ENCODE measurements at places on chromosomes 6 and 20. TPM values are rescaled to one million over a fixed set of nuclear protein-coding genes. Genes with fewer than 3 reads are reported as not detected.

Gene MMP24
- total RNA-seq, result 0.98 TPM

Gene PRR18
- 3.6 TPM for total RNA-seq

Gene EMILIN3
- not detected for total RNA-seq

Gene VPS16
- total RNA-seq, result 18.8 TPM

Gene BPIFB2
- not detected for total RNA-seq

Gene GFRAL
- total RNA-seq, result not detected

Gene OR2J3
- total RNA-seq, result not detected

Gene GABBR1
- total RNA-seq, result 3.2 TPM

Gene PCMTD2
- 39.7 TPM for total RNA-seq

Gene VSTM2L
- 0.75 TPM for total RNA-seq

DNA sequence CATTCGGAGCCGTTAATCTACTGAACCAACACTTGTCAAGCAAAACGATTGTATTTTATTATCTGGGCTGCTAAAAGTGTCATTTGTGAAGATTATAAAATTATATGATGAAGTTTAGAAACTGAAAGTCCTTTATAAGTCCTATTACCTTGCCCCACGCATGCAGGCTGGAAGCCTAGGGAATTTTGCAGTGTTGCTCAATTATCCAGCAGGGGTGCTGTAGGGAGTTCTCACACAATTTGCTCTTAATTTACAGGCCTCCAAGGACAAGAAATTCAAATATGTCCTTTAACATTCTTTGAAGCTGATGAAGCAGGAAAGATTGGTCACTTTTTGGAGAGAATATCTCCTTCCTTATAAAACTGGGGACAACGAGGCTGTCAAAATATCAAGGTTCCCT, 368.9 kb downstream of the LMBRD1 start:
- H3K36me3 ChIP-seq, result no peaks in the 10 kb centered on the region
- H3K4me1 ChIP-seq, result no peaks in the 10 kb centered on the region
- DNase-seq, result no peak

DNA sequence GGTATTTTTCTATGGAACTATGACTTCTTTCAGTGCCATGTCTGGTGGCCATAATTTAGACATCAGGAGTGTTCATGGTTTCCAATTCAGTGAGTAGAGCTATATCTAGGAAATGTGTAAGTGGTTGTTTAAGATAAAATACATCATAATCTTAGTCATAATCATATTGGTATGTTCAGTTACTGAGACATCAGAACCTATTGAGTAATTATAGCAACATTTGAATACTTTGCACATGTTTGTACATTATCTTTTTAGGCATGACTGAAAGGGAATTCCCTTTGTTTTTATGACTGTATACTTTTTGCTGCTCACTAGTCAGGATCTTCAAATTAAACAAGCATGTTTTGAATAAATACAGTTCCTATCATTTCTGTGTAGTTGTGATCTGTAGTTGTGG, 64.0 kb downstream of the STXBP5 start:
- H3K36me3 ChIP-seq, result no peaks in the 10 kb centered on the region
- no peak overlapping the region for H3K4me3 ChIP-seq
- no peaks in the 10 kb centered on the region for H3K27me3 ChIP-seq

DNA sequence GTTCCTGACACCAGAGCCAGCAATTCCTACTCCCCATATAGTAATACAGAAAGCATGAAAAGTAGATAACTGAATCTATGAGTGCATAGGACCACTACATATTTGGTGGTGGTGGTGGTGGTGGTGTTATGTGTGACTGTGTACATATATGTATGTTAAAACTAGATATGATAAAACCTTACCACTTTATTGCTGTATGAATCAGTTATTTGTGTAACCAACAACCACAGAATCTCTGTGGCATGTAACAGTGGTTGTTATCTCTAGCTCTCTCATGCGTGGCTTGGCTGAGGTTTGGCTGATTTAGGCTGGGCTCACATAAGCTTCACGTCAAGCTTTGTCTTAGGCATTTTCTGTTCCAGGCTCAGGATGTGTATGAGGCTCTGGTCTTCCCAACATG, 55.7 kb downstream of the PLCB1 start:
- H3K27ac ChIP-seq, result no peak overlapping the region
- H3K4me1 ChIP-seq, result no peaks in the 10 kb centered on the region
- no peak for DNase-seq

GRCh38 chr20:33871362-33871761, 60.2 kb downstream of the CHMP4B start:
- H3K4me1 ChIP-seq, result no peaks in the 10 kb centered on the region
- no peaks in the 10 kb centered on the region for H3K36me3 ChIP-seq
- H3K27ac ChIP-seq, result no peak overlapping the region
- DNase-seq, result no peak

- DNase-seq, result no peak
- peak overlapping the region; percentile 90 for H3K27ac ChIP-seq
- peak overlapping the region; percentile 55 for H3K4me3 ChIP-seq
- H3K4me1 ChIP-seq, result no peaks in the 10 kb centered on the region
Observed at GRCh38 chr6:21596949-21597682, 3.6 kb downstream of the SOX4 start.

- no peaks in the 10 kb centered on the region for H3K27me3 ChIP-seq
- no peak for DNase-seq
- H3K4me3 ChIP-seq, result no peak overlapping the region
- H3K27ac ChIP-seq, result no peak overlapping the region
Observed at GRCh38 chr20:43188234-43188653, 1.5 kb downstream of the PTPRT start.

- H3K27me3 ChIP-seq, result no peaks in the 10 kb centered on the region
- H3K36me3 ChIP-seq, result no peaks in the 10 kb centered on the region
- peak; percentile 77 for DNase-seq
- H3K4me3 ChIP-seq, result no peak overlapping the region
Observed at GRCh38 chr20:23235173-23236027, 115.2 kb upstream of the NXT1 start.

DNA sequence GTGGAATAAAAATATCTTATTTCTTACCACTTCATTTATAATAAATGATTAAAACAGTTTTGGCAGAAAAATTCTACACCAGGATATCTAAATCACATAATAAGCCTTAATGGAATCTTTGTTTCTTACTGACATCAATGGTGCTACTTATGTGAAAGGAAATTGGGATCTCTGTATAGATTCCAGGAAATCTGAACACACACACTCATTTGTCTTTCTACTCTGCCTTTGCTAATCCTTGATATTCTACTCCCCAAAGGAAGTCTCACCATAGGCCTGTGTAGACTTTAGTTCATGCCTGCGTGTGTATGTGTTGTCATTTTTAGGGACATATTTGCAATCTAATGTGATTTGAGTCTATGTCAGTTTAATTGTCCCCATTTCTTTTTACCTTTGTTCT, 7.9 kb downstream of the ADGRB3 start:
- no peak for DNase-seq
- H3K27me3 ChIP-seq, result no peaks in the 10 kb centered on the region
- no peaks in the 10 kb centered on the region for H3K4me1 ChIP-seq
- no peak overlapping the region for H3K27ac ChIP-seq

GRCh38 chr6:87670707-87671106, 31.3 kb downstream of the AKIRIN2 start:
- no peak for DNase-seq
- no peaks in the 10 kb centered on the region for H3K36me3 ChIP-seq
- H3K4me1 ChIP-seq, result no peaks in the 10 kb centered on the region
- H3K4me3 ChIP-seq, result no peak overlapping the region

- H3K36me3 ChIP-seq, result no peaks in the 10 kb centered on the region
- H3K27ac ChIP-seq, result no peak overlapping the region
- no peak for DNase-seq
- no peaks in the 10 kb centered on the region for H3K4me1 ChIP-seq
Observed at GRCh38 chr6:113140721-113141120, 716.4 kb upstream of the MARCKS start.

DNA sequence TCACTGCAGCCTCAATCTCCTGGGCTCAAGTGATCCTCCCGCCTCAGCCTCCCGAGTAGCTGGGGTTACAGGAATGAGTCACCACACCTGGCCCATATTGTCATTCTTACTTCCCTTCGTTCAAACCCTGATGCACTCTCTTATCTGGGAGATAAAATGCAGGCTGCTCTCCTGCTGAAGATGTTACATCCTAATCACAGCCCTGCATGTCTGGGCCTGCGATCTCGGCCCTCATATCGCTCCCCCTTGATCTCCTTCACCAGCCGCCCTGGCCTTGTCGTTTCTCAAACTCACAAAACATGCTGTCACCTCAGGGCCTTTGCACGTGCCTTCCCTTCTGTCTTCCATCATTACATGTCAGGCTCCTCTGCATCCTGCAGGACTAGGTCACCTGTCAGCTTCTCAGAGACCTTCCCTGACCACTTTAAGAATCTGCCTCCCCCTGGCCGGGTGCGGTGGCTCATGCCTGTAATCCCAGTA, 8.8 kb upstream of the C20orf203 start:
- no peak overlapping the region for H3K4me3 ChIP-seq
- H3K4me1 ChIP-seq, result peaks cover 14% of the 10 kb centered on the region
- H3K27me3 ChIP-seq, result no peaks in the 10 kb centered on the region
- no peak for DNase-seq
- no peaks in the 10 kb centered on the region for H3K36me3 ChIP-seq

- H3K4me3 ChIP-seq, result no peak overlapping the region
- H3K4me1 ChIP-seq, result no peaks in the 10 kb centered on the region
- no peak overlapping the region for H3K27ac ChIP-seq
- no peak for DNase-seq
Observed at GRCh38 chr6:44049163-44049988, 77.9 kb downstream of the MRPL14 start.

GRCh38 chr6:150470131-150470530, 101.3 kb downstream of the IYD start:
- DNase-seq, result no peak
- H3K36me3 ChIP-seq, result no peaks in the 10 kb centered on the region
- H3K27ac ChIP-seq, result no peak overlapping the region
- H3K4me1 ChIP-seq, result no peaks in the 10 kb centered on the region
- H3K4me3 ChIP-seq, result no peak overlapping the region

DNA sequence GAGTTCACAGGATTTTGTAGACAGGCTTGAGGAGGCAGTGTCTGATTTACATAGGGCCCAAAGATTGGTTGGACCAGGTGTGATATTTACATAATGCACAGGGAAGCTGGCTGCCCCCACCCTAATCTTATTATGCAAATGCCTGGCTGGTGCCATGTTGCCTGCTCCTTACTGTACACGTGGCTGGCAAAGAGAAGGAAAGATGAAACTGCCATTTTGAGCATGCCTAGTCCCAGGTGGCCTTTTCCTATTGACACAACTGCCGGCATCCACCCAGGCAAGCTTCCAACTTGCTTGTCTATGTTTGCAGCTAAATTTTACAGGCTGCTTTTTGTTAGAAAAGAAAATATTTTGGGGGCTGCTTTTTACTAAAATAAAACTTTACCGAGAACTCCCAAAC, 174.6 kb downstream of the LMBRD1 start:
- H3K27me3 ChIP-seq, result no peaks in the 10 kb centered on the region
- DNase-seq, result no peak
- H3K36me3 ChIP-seq, result no peaks in the 10 kb centered on the region
- H3K4me1 ChIP-seq, result no peaks in the 10 kb centered on the region
- H3K27ac ChIP-seq, result no peak overlapping the region

- no peak overlapping the region for H3K4me3 ChIP-seq
- H3K36me3 ChIP-seq, result no peaks in the 10 kb centered on the region
- H3K27ac ChIP-seq, result no peak overlapping the region
- no peaks in the 10 kb centered on the region for H3K27me3 ChIP-seq
- H3K4me1 ChIP-seq, result no peaks in the 10 kb centered on the region
Observed at GRCh38 chr6:133380723-133381122, 139.6 kb downstream of the EYA4 start.

DNA sequence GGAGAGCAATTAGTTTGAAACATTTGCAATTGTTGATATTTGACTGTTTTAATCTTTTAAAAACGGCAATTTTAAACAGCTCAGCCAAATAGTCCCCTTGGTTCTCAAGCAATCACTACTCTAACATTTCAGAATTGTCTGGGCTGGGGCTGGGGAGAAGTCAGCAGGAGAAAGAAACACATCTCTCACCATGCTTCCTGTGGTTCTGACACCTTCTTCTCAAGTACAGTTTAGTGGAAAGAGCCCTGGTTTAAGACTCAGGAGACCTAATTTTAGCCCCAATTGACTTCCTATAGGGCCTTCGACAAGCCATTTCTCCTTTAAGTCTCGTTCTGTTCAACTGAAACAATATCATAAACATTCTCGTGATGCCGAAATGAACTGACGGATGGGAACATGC, 168.4 kb upstream of the CDYL start:
- H3K4me1 ChIP-seq, result no peaks in the 10 kb centered on the region
- no peak for DNase-seq
- H3K27ac ChIP-seq, result no peak overlapping the region
- no peaks in the 10 kb centered on the region for H3K36me3 ChIP-seq

DNA sequence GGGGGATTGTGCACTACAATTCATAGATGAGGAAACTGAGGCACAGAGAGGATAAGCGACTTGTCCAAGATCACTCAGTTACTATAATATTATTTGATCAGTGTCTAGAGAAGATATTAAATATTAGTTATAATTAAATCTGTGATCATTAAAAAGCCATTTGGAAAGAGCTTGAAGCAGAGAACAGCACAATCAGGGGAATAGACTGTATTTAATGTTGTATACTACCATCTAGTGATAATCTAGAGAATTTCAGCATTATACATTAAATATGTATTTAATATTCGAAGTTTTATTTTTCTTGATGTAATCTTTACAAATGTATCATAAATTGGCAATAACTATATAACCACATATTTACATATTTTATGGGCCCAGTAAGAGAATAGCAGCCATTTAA, 20.1 kb upstream of the MTCL3 start:
- no peak for DNase-seq
- H3K4me3 ChIP-seq, result no peak overlapping the region
- no peaks in the 10 kb centered on the region for H3K27me3 ChIP-seq
- no peaks in the 10 kb centered on the region for H3K4me1 ChIP-seq

DNA sequence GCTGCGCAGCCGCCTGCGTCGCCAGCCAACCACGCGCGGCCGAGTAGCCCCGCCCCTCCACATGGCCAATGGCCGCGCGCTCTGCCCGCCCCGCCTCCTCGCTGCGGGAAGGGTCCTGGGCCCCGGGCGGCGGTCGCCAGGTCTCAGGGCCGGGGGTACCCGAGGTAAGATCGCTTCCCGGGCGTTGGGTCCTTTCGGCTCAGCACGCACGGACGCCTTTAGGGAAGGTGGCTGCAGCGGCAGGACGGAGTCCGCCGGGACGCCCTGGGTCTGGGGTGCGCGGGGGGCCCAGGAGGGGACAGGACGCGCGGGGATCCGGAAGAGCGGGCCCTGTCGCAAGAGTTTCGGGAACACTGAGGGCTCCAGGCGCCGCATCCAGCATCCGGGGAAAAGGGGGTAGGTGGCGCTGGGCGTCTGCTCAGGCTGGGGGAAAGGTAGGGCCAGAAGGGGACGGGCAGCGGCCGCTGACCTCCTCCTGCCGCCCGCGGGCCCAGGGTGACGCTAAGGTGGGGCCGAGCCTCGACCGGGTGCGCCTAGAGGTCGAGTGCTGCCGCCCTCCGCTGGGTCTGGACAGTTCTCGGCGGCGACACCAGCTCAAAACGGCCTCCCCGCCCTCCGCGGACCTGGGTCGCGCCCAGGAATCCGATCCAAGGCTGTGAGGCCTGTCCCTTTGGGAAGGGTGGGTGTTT, at the start of gene MAVS:
Gene MAVS, plus strand, starts transcription at position 95 of the 689 bp plus-strand sequence. CDS start 7,791 bp downstream, outside the sequence.
- DNase-seq, result peak; percentile 93
- H3K4me1 ChIP-seq, result no peaks in the 10 kb centered on the region
- H3K27ac ChIP-seq, result peak within 1 kb of the TSS; percentile 93
- H3K4me3 ChIP-seq, result peak within 1 kb of the TSS; percentile 70
- no peaks in the 10 kb centered on the region for H3K36me3 ChIP-seq

GRCh38 chr20:50344232-50345071, 153.8 kb downstream of the CEBPB start:
- no peaks in the 10 kb centered on the region for H3K36me3 ChIP-seq
- H3K27ac ChIP-seq, result no peak overlapping the region
- H3K4me3 ChIP-seq, result no peak overlapping the region
- peaks cover 8% of the 10 kb centered on the region for H3K4me1 ChIP-seq
- H3K27me3 ChIP-seq, result no peaks in the 10 kb centered on the region
- no peak for DNase-seq

Data from right lobe of liver (tissue), 6 donors.